Stimulated activated CD4-positive, alpha-beta T cell treated with anti-CD3 and anti-CD28 coated beads, Interleukin-1b, Interleukin-23, amount 100 ng/mL, for 1 hour (primary cell): ENCODE measurements at places on chromosomes 12 and 14.

DNA sequence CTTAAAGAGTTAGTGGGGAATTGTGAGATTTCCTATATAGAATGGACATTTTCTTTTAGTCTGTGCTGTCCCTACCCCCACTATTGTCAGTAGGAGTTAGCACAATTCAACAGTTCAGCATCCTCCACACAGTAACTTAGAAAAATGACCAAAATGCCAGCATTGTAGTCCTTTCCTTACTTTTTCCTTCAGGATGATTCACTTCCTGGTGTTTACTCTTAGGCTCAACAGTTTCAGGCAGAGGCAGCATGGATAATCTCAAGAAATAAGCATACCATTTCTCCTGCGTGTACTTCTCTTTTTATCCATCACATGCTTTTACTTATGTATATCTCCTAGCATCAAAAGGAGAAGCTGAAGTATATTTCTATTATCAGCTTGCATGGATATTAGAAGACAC, 683.4 kb downstream of the SLC16A7 start:
- no peak for DNase-seq

DNA sequence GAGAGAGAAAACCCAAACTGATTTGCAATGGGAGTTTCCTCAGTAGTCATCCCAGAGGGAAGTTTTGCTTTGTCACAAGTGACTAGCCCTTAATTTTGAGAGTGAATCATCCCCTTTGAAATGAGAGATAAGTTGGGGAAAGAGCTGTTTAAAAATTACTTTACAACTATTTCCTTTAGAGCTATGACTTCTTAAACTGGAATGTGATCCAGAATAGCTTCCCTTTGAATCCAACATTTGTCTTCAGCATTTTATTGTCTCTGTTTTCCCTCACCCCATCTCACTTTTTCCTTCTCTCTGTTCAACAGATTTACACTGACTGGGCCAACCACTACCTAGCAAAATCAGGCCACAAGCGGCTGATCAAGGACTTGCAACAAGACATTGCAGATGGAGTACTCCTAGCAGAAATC, 109.3 kb downstream of the NAV3 start:
- no peak for DNase-seq

GRCh38 chr14:23916446-23916845, 37.1 kb upstream of the DHRS4 start:
- DNase-seq = no peak

DNA sequence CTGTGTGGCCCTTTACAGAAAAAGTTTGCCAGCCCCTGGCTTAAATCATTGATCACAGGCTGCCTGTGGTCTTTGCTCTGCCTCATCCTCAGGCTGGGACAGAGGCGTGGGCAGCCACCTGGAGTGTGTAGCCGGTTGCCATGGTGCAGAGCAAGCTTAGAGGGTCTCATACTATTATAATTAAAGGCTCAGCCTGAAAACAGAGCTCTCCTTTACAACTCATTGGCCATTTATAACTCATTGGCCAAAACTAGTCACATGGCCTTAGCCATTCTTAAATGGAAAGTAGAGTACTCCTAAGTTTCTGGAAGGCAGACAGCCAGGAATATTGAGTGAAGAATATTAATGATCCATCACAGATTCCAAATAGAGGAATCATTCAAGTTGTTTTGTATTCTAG, 3.0 kb downstream of the HSP90B1 start:
- no peak for DNase-seq
